Stimulated activated CD4-positive, alpha-beta T cell treated with anti-CD3 and anti-CD28 coated beads, Interleukin-1b, Interleukin-23, amount 100 ng/mL, for 1 hour (primary cell): ENCODE measurements at places on chromosomes 1 and 21.

GRCh38 chr1:81758181-81758580 lies 42.6 kb upstream of the ADGRL2 start:
- DNase-seq, result no peak

DNA sequence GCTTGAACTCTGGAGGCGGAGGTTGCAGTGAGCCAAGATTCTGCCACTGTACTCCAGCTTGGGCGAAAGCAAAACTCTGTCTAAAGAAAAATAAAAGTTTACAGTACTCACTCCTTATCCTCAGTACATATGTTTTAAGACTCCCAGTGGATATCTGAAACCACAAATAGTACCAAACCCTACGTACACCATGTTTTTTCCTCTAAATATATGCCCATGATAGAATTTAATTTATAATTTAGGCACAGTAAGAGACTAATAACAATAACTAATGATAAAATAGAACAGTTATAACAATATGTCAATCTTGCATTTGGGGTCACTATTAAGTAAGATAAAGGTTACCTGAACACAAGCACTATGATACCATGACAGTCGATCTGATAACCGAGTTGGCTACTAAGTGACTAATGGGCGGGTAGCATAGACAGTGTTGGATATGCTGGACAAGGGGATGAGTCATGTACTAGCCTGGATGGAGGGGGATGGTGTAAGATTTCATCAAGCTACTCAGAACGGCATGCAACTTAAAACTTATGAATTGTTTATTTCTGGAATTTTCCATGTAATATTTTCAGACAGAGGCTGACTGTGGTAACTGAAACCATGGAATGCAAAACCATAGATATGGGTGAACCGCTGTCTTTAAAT lies 43.7 kb downstream of the ST7L start:
- no peak for DNase-seq

DNA sequence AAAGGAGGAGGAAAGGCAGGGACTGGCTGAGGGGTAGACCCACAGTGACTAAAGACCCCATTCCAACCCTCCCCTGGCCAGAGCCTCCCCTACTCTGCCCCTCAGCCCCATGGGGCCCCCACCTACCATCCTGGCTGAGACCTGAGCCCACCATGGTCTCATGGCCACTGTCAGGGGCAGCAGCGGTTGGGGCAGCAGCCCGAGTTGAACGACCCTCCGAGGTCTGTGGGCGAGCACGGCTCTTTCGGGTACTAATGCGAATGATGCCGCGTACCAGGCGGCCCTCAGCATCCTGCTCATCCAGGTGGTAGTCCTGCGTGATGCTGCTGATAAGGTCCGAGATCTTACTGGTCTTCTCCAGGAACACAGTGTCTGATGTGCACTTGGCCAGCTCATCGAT lies 9.1 kb downstream of the KDF1 start:
- no peak for DNase-seq

GRCh38 chr1:9503001-9503675 lies 36.1 kb upstream of the SLC25A33 start:
- no peak for DNase-seq

DNA sequence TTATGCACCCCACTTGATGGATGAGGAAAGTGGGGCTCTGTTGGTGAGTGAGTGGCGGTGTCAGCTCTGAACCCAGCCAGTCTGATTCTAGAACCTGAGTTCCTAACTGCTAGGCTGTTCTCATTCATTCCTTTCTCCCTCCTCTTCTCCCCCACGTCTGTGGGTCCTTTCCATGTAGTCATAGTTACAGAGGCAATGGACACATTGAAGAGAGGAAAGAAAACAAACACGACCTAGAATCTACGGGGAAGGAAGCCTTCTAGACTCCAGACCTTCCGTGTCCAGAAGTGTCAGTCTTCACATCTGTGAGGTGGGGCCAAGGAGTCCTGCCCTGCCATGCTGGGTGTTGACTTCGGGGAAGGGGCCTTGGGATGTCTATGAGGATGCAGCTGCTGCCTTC lies 115.8 kb upstream of the WNT4 start:
- DNase-seq, result no peak

DNA sequence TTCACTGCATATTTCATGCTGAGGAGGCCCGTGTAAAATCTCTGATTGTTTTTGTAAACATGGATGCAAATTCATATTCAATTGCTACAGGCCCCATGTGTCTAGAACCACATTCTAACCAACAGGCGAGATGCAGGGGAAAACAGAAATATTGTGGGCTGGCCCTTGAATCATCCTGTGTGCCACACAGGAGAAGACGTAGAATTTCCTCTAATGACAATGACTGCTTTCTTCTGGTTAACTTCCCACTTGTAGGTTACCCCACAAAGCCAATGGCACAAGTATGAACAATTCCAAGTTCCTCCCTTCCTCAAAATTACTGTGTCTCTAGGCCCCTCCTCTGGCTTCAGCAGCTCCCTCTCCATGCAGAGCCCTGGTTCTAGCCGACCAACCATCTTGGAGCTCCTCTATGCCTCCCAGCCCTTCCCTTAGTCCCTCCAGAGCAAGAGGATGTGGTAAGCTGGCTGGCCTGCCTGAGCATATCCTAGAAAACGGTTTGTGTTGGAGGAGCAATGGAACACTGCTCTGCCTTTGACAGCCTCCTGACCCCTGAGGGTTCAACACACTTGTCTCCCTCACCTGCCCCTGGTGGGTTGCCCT lies 205.2 kb downstream of the HS2ST1 start:
- no peak for DNase-seq

DNA sequence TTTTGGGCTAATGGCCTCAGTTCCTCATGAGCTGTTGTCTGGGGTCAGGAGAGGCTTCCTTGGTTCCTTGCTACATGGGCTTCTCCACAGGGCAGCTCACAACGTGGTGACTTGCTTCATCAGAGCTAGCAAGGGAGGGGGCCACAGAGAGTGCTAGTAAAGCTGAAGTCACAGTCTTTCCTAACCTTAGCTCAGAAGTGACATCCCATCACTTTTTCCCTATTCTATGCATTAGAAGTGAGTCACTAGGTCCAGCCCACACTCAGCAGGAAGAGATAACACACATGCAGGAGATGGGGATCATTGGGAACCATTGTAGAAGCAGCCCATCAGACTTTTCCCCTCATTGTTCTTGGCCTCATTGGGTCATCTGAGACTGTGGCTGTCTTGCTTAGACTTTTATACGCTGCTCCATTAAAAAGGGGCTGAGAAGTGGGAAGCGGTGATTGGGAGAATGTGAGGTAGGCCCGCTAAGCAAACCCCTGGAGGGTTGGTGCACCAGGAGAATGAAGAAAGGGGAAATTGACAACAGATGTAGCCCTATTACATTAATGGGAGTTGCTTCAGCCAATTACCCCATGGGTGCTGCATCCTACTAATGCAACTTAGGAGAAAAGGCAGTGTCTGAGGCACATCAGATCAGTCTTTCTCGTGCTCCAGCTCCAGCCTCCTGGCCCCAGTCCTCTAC lies 22.1 kb upstream of the IGSF21 start:
- DNase-seq, result no peak

- no peak for DNase-seq
Observed at GRCh38 chr1:69494221-69494620, 73.5 kb upstream of the LRRC7 start.

DNA sequence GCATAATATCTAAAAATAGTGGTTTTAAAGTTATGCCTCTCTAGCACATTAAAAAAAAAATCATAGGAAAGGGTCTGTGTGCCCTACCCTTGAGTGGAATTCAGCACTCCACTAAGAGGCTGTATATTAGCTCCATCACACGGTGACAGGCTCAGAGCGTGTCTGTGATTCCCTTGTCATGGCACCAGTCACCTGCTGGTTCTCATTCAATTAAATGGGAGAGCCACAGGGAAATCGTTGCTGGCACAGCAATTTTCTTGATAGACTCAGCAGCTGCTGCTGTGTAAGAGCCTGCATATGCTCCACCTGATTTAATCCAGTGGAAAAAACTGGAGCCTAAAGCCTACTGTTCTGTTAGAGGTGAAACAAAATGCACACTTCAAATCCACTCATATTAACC lies 9.5 kb downstream of the ATP6V1G3 start:
- DNase-seq, result no peak

DNA sequence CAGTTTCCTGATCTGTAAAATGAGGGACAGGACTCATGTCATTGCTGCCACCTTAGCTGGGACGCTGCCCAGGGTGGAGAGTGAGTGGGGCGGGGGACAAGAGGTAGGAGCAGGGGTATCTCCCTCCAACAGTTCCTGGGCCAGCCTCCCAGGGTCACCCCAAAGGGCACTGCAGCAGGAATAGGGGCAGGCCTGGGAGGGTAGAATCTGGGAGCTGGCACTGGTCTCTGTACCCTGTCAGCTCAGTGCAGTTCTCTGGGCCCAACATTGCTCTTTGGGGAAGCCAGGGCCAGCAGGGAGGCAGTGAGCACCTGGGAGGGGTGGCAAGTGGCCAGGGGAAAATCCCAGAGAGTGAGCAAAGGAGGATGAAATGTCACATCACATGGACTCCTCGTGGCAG lies 55.8 kb downstream of the ELK4 start:
- DNase-seq, result no peak
